Epithelial cell of esophagus (primary cell): ENCODE measurements at places on chromosomes 12 and 14.
A peak's percentile ranks its signal among the peaks of the same experiment; 100 is the strongest.

- DNase-seq = no peak
These were observed 15.7 kb upstream of the DDHD1 start for GRCh38 chr14:53168786-53169185.

GRCh38 chr14:25116607-25117006 is 66.7 kb upstream of the STXBP6 start:
- DNase-seq = no peak

DNA sequence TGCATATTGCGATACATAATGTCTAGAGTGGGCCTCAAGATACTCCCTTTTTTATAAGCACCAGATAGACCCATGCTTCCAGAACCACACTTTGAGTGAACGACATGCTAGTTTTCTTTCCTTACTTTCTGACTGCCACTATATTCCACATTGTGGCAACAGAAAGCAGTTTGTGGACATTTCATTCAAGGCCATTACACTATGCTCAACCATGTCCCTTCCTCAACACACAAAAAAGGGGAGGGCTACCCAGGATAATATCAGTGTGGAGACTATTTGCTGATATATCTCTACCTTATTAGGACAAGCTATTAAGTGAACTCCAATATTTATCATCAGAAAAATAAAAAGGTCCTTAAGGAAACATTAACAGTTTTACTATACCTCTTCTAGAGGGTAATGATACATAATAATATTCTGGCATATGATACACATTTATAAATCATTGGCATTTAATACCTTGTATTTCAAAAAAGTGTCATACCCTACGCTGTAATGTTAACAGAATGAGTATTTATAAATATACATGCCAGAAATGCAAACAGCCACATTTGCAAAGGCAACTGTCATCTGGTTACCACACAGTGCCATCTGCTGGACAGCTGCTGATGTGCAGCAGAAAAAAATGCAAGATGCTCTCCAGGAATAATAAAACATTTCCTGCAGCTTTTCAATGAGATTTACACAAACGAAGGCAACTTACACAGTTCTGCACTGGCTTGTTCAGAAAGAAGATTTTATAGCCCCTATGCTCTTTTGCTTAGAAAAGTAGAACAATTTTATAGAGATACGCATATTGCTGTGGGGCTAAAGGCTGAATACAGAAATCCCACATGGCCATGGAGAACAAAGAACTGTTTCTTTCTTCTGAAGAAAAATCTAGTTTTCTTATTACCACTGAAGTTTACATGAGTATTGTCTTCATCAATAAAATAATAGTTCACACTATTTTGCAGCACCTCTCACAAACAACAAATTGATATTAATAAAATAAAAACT is 182.2 kb upstream of the GRIP1 start:
- DNase-seq = peak; percentile 63

GRCh38 chr14:75430526-75430925 is 2.7 kb downstream of the JDP2 start:
- no peak for DNase-seq

DNA sequence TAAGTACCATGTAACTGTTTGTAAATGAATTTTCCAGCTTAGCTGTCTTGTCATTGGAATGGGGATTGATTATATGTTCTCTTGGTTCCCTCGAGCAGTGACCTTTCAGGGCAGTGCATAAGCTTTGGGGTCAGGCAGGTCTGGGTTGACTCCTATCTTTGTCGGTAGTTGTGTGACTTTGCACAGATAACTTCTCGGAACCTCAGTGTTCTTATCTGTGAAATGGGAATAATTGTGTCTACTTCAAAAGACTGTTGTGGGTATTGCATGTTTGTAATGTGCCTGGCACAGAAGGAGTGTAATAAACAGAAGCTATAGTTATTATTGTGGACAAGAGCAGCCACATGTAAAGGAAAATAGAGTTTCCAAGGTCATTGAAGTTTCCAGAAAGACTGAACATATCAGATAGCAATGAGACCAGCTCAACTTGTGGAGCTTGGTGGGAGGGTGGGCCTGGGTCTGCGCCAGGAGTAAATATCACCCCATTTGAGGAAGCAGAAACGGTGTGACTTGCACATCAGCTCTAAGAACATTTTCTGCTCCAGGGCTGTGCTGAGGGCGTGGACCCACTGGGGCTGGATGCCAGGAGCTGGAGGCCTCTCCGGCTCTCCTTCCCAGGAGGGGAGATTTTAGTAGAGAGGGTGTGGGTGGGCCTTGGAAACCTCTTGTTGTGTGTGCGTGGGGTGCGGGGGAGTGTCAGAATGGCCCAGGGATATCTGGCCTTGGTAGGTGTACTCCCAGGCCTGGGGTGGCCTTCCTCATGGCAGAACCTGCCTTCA is 19.7 kb downstream of the FOS start:
- DNase-seq = peak; percentile 54

GRCh38 chr12:115749071-115749841 is 528.2 kb downstream of the MED13L start:
- no peak for DNase-seq

DNA sequence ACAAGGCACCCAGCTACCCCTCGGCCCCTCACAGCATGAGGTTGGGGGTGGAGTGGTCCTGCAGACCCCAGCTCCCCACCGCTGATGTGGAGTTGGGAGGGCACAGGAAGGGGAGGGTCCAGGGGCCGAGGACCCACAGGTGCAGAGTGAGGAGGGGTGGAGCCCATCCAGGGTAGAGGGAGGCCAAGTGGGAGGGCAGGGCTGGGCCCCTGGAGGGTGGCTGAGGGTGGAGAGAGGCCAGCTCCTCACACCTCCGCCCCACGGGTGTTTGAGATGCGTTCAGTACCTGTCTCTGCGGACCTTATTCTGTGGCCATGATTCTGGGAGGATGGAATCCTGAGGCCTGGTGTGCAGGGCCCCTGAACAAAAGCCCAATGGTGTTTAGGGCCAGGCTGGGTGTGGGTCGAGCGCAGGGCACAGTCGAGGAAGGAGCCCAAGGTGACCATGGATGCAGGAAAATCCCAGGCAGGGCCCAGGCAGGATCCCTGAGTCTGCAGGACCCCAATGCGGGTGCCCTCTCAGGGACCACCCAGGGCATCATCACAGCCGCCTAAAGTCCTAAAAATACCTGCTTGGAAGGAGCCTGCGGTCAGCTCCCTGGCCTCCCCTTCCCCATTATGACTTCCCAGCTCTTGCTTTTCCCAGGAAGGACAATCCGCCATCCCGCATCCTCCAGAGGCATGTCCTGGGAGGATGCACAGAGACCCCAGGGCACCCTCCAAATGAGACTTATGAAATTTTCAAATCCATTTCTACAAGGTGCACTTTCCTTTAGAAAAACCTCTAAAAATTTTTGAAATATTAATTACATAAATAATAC is 377.1 kb upstream of the SFSWAP start:
- no peak for DNase-seq

GRCh38 chr12:92233346-92234015 is 87.8 kb upstream of the BTG1 start:
- DNase-seq = no peak

DNA sequence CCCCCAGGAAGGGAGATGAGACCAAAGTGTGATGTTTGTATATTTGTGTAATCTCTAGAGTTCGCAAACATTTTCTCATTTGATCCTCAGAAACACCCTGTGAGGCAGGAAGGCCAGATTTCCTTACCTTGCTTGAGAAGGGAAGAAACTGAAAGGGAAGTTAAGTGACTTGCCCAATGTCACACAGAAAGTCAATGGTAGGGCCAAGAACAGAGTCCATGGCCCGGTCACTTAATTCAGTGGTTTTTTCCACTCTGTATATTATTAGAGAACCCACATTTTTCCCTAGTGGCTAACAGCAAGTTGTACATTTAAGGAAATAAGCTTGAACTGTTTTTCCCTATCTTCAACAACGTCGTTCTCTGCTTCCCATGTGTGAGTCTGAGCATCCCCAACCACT is 25.6 kb upstream of the CHPT1 start:
- DNase-seq = no peak

GRCh38 chr14:67420102-67420739 is 8.3 kb upstream of the PLEK2 start:
- no peak for DNase-seq

- DNase-seq = peak; percentile 85
These were observed 903.1 kb downstream of the BCL11B start for GRCh38 chr14:98368916-98369315.

- DNase-seq = peak; percentile 70
These were observed 101.5 kb upstream of the CCDC91 start for GRCh38 chr12:28088566-28089272.

- no peak for DNase-seq
These were observed 13.7 kb upstream of the ITGA5 start for GRCh38 chr12:54432815-54433164.

DNA sequence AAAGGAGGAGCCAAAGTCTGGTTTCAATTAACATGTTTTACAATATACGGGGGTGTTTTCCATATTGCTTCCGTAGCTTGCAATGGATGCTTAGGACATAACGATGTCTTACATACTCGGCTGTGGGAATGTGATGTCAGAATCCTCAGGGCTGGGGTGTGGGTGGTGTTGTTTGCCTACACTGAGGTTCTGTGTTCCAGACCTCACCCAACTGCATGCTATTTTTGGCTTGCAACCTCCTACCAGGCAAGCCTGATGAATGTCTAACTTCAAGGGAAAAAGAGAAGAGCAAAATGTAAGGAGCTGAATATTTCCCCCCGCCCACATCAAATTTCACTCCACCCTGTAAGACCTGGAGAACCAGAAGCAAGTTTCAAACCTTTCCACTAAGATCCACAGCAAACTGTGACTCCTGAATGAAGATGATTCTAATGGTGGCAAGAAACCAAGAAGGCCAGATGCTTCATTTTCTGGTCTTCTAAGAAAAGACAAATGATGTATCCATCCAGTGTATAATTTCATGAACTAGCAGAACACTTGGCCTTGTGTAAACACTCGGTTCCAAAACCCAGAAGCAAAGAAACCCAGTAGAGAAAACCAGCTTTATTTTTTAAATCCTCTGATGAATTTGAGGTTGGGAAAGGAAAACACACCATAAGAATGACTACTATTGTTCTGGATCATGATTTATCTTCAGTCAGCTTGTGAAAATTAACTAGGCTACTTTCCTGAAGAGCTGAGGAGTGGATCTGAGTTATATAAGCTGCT is 227.9 kb downstream of the DACT1 start:
- no peak for DNase-seq

DNA sequence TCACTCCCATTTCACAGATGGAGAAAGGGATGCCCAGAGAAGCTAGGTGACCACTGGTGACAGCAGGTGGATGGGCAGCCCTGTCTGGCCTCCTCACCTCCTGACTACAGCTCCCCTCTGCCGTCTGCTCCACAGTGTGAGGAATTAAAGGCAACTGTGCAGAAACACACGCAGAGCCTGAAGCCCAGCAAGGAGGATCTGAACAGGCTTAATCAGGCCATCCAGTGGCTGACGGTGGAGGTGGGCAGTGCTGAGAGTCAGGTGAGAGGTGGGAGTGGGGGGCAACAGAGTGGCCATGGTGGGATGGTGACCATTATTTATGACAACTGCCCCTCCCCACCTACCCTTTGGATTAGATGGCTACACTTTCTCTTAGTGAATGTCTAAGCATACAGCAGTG is 1.2 kb downstream of the KRT86 start:
- no peak for DNase-seq

GRCh38 chr12:9906873-9907272 is 25.3 kb downstream of the CLEC2A start:
- peak; percentile 23 for DNase-seq

DNA sequence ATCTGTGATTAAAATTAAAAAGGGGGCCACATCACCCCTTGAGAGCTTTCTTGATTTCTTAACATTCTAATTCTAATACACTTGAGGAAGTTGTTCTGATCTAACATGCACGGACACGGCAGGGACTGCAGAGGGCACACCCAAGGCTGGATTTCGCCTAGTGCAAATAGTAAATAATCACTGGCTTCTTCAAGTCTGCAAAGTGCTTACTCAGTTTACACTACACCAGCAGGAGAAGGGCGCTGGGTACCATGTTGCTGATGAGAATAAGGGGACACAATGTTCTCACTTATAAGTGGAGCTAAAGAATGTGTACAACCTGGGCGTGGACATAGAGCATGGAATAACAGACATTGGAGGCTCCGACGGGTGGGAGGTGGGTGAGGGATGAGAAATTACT is 34.2 kb downstream of the TBX5 start:
- DNase-seq = peak; percentile 16

DNA sequence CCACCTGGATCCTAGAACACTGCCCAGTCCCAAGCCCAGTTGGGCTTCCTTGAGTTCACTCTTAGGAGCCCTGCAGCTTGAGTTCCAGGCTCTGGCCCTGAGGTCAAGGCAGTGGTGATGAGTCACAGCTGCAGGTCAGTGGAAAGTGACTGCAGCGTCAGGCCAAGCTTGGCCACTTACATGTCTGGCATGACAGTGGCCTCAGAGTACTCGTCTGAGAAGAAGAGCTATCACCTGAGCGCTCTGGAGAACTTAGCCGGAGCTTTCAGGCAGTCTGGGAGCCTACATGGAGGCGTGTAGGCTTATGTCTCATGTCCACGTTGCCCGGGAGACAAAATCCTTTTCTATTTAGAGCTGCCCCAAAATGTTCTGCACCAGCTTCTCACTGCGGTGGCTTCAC is 75.6 kb downstream of the ARL6IP4 start:
- DNase-seq = no peak

DNA sequence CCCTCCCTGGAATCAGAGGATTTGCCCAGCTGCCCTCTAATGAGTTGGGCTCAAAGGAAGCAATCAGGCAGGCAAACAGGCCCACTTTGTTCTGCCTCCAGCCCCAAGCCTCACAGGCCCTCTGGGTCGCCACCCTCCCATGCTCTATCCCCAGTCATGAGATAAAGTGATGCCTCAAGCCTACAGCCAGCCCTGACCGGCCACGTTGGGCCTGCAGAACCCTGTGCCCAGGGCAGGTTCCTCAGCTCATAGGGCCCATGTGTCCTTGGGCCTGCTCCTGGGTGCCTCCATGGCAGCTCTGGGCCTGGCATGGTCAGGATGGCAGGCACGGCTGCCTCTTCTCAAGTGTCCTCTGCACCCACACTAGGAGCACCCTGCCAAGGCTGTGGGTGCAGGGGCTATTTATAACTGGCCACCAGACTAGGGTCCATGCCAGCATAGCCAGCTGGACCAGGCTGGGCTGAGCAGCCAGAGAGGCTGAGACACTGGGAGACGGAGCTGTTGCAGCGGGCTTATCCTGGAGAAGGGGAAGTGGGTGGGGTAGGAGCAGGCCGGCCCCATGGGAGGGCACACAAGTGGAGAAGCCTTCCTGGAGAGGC is 20.2 kb downstream of the HDAC7 start:
- DNase-seq = no peak

DNA sequence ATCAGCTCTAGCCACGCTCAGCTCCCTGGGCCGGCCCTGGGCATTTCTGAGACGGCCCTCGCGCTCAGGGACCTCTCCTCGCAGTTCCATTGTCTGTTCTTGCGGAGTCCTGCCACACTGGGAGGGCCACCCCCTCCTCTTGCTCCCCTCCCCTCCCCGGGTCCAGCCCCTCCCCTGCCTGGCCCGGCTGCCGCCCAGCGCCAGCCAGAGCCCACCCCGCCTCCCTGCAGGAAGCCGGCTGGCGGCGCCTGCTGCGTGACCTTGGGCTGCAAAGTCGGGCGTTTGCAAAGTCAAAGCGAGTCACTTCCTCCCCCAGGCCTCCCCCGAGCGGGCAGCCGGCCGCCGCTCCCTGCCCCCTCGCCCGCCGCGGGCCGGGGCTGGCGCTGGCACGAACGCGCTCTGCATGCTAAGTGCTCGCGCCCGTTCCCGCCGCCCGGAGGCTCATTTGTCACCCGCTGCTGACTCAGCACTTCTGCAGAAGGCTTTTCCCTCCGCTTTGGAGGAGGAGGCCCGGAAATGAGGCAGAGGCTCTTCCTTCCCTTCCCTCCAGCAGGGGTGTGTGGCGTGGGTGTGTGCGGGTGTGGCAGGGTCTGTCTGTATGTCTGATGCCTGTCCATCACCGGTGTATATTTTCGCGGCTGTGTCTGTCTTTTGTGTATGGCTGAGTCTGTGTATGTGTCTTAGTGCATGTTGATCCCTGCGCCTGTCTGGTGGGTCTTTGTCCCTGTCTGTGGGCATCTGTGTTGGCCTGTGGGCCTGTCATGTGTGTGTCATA is 72.0 kb downstream of the IRF2BPL start:
- DNase-seq = peak; percentile 97
